ENCODE measurements at places on chromosomes 6 and 20.

GRCh38 chr6:45422503-45423110, 44.9 kb upstream of the SUPT3H start:
- H3K4me3 ChIP-seq: peak overlapping the region; percentile 61
- peaks cover 7% of the 10 kb centered on the region for H3K4me1 ChIP-seq
- H3K27ac ChIP-seq: peak overlapping the region; percentile 48
- no peaks in the 10 kb centered on the region for H3K36me3 ChIP-seq
- H3K27me3 ChIP-seq: no peaks in the 10 kb centered on the region

DNA sequence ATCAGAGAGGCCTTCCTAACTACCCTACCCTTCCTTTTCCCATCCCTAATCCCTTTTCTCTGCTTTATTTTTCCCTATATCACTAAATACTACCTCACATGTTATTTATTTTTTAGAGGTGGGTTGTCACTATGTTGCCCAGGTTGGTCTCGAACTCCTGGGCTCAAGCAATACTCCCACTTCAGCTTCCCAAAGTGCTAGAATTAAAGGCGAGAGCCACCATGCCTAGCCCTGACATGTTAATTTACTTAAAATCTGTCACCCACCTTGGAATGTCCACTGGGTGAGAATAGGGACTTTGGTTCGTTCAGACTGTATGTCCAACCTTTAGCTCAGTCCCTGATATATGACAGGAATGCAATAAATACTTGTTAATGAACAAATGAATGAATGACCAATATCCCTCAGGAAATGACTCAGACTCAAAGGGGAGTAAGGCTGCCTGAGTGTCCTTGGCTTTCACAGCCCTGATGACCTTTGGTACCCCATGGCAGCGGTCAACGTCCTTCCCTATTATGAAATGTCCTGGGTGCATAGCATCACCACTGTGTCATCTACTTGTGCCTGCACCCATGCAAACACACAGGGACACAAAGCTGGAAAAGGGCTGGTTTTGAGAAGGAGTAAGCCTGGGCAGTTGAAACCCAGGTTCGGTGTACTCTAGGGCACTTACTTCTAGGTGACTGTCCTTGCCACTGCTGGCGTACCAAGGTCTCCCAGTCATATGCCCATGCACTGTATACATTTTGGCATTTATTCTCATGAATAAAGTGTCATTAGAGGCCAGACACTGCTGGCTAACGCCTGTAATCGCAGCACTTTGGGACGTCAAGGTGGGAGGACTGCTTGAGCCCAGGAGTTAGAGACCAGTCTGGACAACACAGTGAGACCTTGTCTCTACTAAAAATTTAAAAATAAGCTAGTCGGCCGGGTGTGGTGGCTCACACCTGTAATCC, 26.5 kb downstream of the BCL2L1 start:
- H3K4me3 ChIP-seq: no peak overlapping the region
- H3K4me1 ChIP-seq: peaks cover 3% of the 10 kb centered on the region
- peaks cover 44% of the 10 kb centered on the region for H3K36me3 ChIP-seq
- no peak overlapping the region for H3K27ac ChIP-seq
- no peaks in the 10 kb centered on the region for H3K27me3 ChIP-seq

GRCh38 chr20:24909861-24910260, 39.2 kb upstream of the CST7 start:
- H3K27ac ChIP-seq: no peak overlapping the region
- no peak for DNase-seq
- no peak overlapping the region for H3K4me3 ChIP-seq
- H3K4me1 ChIP-seq: no peaks in the 10 kb centered on the region

GRCh38 chr6:101937108-101937507, 543.6 kb downstream of the GRIK2 start:
- no peak overlapping the region for H3K4me3 ChIP-seq
- no peak for DNase-seq
- no peak overlapping the region for H3K27ac ChIP-seq
- H3K27me3 ChIP-seq: no peaks in the 10 kb centered on the region
- peaks cover 10% of the 10 kb centered on the region for H3K4me1 ChIP-seq
